ENCODE measurements at places on chromosomes 12 and 14. TPM values are rescaled to one million over a fixed set of nuclear protein-coding genes. Genes with fewer than 3 reads are reported as not detected.

Gene MSI1
- 25.1 TPM for polyA plus RNA-seq

GRCh38 chr12:102513272-102513671 is 32.9 kb upstream of the IGF1 start:
- H3K4me3 ChIP-seq = no peak overlapping the region
- H3K27ac ChIP-seq = no peak overlapping the region
- DNase-seq = no peak
- H3K4me1 ChIP-seq = no peaks in the 10 kb centered on the region
- no peaks in the 10 kb centered on the region for H3K27me3 ChIP-seq
- no peaks in the 10 kb centered on the region for H3K36me3 ChIP-seq

Gene TESPA1
- polyA plus RNA-seq = 1.7 TPM

- no peaks in the 10 kb centered on the region for H3K27me3 ChIP-seq
- H3K36me3 ChIP-seq = no peaks in the 10 kb centered on the region
- no peak overlapping the region for H3K4me3 ChIP-seq
- no peaks in the 10 kb centered on the region for H3K4me1 ChIP-seq
- H3K27ac ChIP-seq = no peak overlapping the region
- DNase-seq = no peak
These were observed 535.4 kb downstream of the RPS29 start for GRCh38 chr14:49050822-49051221.

Gene SLC24A4
- polyA plus RNA-seq = 3.6 TPM

GRCh38 chr14:95679998-95680735 is 6.1 kb upstream of the TCL1B start:
- H3K27ac ChIP-seq = no peak overlapping the region
- no peak overlapping the region for H3K4me3 ChIP-seq
- no peaks in the 10 kb centered on the region for H3K4me1 ChIP-seq
- no peak for DNase-seq
- no peaks in the 10 kb centered on the region for H3K36me3 ChIP-seq

- no peak overlapping the region for H3K27ac ChIP-seq
- no peak for DNase-seq
- peaks cover 6% of the 10 kb centered on the region for H3K4me1 ChIP-seq
- H3K27me3 ChIP-seq = no peaks in the 10 kb centered on the region
These were observed 43.9 kb upstream of the PLEKHG6 start for GRCh38 chr12:6266541-6266966.
